Effector CD4-positive, alpha-beta T cell (primary cell): ENCODE measurements at places on chromosomes 7 and 10.

GRCh38 chr7:130875901-130876300 is 141.9 kb upstream of the KLF14 start:
- no peak for DNase-seq

GRCh38 chr7:1232623-1233332 is at the start of gene UNCX:
Gene UNCX, plus strand, starts transcription at chr7:1232872. Its CDS starts 146 bp downstream, at chr7:1233018.
- no peak for DNase-seq

DNA sequence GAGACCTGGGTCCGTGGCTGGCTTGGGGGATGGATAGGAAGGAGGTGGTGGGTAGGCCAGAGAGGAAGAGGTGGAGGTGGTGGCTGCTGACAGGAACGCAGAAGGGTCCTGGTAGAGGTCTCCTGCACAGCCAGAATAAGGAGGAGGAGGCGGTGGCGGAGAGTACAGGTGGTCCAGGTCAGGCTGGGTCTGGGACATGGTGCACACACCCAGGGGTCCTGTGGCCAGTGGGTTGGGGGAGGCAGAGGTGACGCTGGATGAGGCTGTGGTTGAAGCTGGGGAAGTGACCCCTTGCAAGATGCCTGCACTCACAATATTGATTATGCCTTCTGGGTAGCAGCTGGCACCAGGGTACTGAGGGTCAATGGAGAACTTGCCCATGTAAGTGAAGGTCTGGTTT is 2.2 kb downstream of the EGR2 start:
- DNase-seq = no peak

- no peak for DNase-seq
These were observed 21.3 kb upstream of the VAX1 start for GRCh38 chr10:117159390-117159789.

DNA sequence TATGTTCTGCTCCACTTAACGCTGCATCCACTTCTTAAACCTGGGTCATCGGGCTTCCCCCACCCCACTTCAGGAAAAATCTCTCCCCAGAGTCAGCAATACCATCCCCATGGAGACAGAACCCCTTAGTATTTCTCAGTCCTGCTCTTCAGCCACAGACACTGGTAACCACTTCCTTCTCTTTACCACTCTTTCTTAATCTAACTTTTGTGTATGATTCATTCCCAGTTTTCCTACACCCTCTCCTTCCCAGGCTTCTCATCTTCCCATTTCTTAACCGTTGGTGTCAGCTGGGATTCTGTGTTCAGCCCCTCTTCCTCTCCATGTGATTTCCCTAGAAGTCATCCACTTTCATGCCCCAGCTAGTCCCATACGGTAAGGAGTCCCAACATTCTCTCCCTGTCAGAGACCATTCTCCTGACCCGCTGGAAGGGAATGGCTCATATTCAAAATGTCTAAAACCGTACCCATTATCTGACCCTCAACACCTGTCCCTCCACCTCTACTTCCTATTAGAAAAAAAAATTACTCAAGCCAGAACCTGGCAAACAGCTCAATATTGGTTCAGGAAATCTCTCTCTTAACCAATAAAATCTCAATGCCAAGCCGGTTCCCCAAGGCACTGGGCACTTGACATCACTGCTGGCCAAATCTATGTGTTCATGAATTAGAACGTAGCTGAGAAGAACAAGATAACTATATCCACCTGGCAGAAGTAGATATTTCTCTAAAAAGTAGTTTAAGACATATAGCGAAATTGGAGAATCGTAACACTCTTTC is 89.4 kb downstream of the DGKI start:
- DNase-seq = no peak

- no peak for DNase-seq
These were observed 89.0 kb downstream of the CH25H start for GRCh38 chr10:89118091-89118490.

DNA sequence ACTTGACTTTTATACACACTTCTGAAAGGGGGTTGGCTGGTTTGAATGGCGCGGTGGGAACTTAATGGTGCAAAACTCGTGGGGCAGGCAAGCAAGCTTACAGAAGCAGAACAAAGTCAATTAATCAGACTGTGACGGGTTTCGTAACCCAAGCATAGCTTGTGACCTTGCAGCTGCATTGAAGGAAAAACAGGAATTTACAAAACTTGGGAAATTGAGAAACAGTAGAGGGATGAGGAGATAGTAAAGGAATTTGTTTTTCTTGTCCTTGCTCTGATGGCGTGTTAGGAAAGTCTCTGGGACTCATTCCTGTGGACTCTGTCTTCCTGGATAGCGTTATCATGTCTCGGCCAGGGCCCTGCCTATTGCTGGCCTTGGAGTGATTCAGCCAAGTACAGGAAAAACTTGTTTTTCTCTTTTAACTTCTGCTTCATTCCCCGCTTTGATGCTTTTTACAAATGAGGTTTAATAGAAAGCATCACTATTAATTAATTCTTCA is 220.0 kb upstream of the KCND2 start:
- no peak for DNase-seq

DNA sequence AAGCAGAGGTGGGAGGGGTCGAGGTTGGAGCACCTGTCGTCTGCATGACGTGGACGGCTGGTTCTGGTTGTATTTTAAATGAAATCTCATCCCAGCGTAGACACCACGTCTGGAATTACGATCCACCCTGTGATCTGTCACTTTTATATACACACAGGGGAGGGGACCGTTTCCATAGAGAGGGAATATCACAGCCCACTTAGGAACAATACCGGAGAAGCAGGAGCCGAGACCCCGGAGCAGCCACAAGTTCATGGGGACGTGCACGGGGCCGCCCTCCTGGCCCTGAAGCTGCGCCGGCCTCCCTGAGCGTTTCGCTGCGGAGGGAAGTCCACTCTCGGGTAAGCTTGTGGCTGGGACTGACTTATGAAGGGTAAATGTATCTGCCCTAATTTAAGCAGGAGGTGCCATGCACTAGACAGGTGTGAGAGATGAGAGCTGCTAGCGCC is at the start of gene UCN3:
TSS of gene UCN3 (plus strand) at position 77 of the 449 bp plus-strand sequence. CDS start 8,755 bp downstream, outside the sequence.
- DNase-seq = no peak

DNA sequence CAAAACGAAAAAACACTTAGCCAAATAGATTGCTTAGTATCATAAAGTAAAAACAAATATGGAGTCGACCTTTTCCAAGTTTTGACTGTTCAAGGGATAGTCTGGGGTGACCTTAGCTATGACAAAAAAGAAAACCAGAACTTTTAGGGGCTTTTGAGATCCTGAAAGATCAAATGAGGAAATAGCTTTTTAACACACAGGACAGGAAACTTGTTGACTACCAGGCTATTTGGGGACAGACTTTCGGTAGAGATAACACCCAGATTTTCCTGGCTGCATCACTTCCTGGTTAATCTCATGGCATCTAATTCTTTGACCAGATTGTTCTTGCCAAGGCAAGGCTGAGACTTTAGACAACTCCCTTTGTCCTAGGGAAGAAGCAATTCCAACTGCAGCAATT is 34.5 kb upstream of the EGR2 start:
- DNase-seq = no peak

DNA sequence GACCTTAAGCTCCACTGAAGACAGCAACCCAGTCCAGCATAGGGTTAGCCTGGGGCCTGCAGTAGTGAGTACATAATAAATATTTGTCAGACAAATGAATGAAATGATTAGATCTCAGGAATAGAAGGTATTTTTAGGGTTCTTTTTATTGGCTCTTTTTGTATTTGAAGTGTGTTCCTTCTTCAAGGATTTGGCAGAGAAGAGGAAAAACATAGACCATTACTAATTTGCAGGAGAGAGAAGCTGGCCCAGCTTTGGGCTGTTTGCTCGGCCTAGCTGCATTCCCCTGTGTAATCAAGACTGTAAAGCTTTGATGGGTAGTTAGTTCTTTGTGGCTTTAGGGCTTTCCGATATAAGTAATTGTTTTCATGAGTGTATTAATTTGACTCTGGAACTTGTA is 64.2 kb downstream of the CNNM2 start:
- DNase-seq = no peak

DNA sequence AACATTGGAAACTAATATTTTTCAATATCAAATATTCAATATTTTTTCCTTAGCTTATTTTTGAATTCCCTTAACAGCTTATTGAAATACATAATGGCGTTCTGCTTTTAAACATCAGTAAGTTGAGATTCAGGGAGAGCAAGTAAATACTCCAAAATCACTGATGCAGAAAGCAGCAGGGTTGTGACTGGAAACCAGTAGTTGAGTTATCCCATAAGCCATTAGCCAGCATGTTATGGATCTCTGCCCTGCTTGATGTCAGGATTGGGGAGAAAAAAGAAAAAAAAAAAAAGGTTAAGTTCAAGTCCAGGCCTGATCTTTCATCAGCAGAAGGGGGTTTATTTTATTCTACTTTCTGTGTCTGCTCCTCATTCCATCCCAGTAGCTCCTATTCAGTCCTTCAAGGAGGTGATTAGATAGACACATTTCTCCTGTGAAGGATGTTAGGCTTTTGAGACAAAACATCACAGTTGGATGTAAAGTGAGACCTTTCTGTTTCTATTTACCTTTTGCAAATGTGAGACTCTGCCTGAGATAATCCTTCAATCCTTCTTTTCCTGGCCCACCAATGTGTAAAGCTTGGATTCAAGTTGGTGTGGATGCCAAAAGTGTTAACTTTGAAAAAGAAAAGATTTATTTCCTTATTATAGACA is 110.9 kb upstream of the HDAC9 start:
- DNase-seq = no peak

- DNase-seq = no peak
These were observed 269.0 kb downstream of the RPS24 start for GRCh38 chr10:78302739-78302988.

GRCh38 chr10:42304341-42304740 is 334.0 kb downstream of the ZNF33B start:
- no peak for DNase-seq

DNA sequence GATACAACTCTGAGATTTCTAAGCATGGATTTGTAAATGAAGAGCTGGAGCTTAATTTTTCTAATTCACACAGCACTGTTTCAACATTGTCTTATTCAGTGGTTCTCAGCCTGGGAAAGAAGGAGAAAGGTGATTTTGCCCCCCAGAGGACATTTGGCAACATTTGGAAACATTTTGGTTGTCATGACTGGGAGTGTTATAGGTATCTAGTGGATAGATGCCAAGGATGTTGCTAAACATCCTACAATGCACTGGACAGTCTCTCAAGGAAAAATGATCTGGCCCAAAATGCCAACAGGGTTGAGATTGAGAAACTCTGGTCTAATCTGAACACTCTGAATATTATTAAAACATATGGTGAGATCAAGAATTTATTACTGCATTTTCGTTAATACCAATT is 3.8 kb upstream of the CAV2 start:
- DNase-seq = no peak
